Small intestine (tissue), 16 donors: ENCODE measurements at places on chromosomes 3 and 15. TPM values are rescaled to one million over a fixed set of nuclear protein-coding genes. Genes with fewer than 3 reads are reported as not detected.

The CCR1 gene
- 0.45 TPM for polyA plus RNA-seq

DNA sequence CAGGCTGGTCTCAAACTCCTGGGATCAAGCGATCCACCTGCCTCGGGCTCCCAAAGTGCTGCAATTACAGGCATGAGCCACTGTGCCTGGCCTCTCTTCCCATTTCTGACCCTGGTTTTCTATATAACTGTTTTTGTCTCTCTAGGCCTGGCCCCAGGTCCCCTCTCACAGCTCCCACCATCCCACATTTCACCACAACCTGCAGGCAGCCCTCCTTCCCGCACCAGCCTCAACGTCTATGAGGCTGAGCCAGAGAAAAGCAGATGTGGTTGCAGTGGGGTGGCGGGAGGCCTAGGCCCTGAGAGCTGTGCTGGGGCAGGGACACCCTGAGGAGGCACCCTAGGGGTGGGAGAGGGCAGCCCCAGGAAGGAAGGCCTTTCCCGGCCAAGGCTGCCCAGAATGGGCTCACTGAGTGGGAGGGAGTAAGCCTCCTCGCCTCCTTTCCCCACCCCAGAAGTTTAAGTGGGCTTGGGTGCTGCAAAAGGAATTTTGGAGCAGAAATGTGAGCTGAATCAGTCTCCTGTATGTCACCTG lies 99.7 kb downstream of the LSM3 start:
- DNase-seq, result no peak

- no peak for DNase-seq
Measured at GRCh38 chr15:101242160-101242998, 9.5 kb downstream of the CHSY1 start.

GRCh38 chr15:85331655-85332285 lies 48.6 kb upstream of the AKAP13 start:
- DNase-seq, result no peak

- DNase-seq, result no peak
Measured at GRCh38 chr3:98594628-98595324, 1.4 kb upstream of the CPOX start.

DNA sequence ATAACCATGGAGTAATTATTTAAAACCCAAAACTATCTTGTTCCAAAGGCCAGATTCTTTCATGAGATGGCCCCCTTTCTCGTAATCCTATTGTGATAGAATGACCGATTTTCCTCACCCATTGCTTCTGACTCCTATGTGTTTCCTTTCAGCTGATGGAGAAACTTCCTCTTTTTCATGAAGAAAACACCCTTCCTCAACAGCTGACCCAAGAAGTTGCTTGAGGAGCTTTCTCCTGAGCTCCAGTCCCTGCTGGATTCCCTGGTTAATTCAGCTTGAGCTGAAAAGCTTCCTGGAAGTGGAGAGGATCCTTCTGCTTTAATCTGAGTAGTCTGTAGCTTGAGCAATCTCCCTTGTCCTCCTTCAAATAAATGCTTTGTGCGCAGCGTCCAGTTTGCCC lies 75.0 kb downstream of the BFSP2 start:
- no peak for DNase-seq

The GOLGA8G gene
- not detected for polyA plus RNA-seq

The RAD51 gene
- polyA plus RNA-seq, result 8.4 TPM

GRCh38 chr3:178325330-178325729 lies 210.9 kb upstream of the KCNMB2 start:
- DNase-seq, result peak; percentile 39

- no peak for DNase-seq
Measured at GRCh38 chr3:149507491-149508324, 33.2 kb downstream of the TM4SF4 start.

GRCh38 chr3:67685499-67685898 lies 31.1 kb upstream of the SUCLG2 start:
- peak; percentile 20 for DNase-seq

The GMPS gene
- polyA plus RNA-seq, result 8.9 TPM

GRCh38 chr3:133211449-133211848 lies 173.3 kb downstream of the TMEM108 start:
- DNase-seq, result no peak

DNA sequence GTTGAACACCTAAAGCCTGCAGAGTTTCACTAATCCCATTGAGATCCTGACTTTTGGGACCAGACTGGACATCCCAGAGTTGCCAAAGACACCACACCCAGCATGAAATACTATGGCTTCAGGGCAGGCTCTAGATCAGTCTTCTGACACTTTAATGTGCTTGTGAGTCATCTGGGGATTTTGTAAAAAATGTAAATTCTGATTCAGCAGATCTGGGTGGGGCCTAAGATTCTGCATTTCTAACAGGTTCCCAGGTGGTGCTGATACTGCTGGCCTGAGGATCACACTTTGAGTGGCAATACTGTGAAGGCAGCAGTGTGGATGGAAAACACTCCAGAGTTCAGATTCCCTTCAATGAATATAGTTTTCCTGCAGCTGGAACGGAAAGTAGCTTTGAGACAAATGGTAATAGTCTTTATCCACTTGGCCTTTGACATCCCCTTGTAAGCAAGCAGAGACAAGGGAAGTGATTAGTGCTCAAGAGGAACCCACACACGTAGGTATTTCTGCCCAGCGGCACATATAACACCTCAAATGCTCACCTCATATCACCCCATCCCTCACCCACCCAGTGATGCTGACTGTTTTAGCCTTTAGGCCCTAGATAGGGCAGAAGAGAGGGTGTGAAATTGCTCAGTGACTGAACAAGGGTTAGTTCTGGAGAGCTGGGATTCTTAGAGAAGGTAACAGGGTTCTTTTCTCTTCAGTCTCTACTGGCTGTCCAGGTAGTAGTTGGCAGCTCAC lies 51.5 kb upstream of the GSK3B start:
- no peak for DNase-seq

DNA sequence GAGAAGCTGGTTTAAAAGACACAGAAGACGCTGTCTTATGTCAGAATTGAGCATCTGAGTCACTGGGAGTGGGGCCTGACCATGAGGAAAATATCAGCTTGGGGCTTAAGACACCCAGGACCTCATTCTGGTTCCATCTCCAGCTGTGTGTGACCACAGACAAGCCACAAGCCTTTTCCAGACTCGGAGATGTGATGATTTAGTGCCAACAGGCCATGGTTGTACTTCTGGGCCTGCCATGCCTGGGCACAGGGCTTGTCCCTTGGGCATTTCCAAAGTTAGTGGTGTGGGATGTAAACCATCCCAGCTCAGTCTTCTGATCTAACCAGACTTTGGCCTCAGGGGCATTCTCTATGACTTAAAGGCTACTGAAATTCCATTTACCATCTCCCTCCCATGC lies 269.8 kb downstream of the RYR3 start:
- DNase-seq, result no peak

DNA sequence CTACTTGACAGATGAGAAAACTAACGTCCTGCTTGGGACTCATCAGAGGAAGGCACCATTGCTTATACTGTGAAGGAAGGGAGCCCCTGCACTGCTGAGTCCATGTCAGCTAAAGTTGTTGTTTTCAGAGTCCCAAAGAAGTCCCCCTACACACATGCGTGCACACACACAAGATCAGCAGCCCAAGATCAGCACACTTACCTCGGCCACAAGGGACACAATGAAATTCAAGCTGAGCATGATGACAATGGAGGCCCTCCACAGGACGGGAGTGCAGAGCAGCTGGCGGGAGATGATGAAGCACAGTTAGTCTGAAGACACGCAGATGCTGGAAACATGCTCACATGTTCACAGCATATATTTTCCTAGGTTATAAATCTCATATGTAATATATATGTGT lies 28.6 kb upstream of the ATP13A5 start:
- DNase-seq, result no peak

DNA sequence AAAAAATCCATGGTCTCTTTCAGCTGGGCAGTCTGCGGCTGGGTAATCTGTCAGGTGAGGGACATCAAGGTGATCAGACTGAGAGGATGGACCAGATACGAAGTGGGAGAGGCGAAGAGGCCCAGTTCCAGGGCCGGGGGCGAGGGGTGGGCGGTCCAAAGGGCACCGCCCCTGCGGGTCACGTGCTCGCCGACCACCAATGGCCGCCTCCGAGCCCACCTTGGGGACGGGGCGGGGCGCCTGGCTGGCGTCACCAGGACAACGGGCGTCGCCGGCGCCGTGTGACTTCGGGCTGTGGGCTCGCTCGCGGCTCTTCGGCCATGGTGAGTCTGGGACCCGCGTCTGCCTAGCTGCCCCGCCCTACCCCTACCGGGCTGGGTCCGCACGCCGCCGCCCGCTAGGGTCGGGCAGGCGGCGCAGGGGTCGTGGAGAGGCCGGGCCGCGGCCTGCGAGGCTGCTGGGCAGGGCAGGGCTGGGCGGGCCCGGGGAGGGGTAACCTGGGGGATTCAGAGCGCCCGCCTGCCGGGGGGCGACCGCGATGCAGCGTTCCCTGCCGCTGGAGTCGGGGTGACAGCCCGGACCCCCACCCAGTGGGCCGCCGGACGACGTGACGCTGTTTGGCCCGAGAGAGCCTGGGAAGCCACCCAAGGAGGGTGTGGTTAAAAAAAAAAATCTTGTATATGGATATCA lies at the start of gene FBXL2:
Gene FBXL2 (plus strand): TSS at position 250 of the 690 bp plus-strand sequence. CDS start 71 bp downstream, at position 321.
- peak; percentile 92 for DNase-seq

The MINAR1 gene
- polyA plus RNA-seq, result 0.43 TPM

DNA sequence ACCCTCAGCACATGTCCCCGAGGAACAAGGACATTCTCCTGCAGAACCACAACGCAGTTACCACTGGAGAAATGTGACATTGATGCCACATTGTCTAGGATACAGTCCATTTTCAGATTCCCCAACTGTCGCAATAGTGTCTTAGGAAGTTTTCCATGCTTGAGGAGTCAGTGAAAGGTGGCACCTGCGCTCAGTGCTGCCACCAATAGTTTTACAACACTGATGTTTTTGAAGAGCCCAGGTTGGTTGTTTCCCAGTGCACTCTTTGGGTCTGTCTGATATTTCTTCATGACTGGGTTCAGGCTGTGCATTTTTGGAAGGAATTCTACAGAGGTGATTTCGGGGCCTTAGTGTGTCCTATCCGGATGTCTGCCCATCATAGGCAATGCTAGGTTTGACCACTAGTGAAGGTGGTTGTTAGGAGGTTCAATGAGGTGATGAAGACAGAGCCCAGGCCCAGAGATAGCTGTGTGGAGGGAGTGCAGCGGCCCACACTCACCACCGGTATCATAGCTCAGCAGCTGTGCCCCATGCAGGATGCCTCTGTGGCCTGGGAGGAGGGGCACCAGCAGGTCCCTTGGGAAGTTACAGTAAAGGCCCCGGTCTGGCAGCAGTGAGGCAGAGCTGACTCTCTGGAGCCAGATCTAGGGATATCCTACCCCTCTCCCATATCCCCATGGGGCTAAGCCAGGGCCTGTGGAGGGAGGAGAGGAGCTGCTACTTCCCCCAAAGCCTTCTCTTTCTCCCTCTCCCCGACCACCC lies 96.6 kb downstream of the DNAJB8 start:
- no peak for DNase-seq

The TGM4 gene
- polyA plus RNA-seq, result not detected

- DNase-seq, result no peak
Measured at GRCh38 chr3:8838765-8839423, 69.5 kb upstream of the OXTR start.

- DNase-seq, result no peak
Measured at GRCh38 chr3:151169262-151169947, 33.6 kb downstream of the GPR171 start.

The ENTPD3 gene
- not detected for polyA plus RNA-seq

DNA sequence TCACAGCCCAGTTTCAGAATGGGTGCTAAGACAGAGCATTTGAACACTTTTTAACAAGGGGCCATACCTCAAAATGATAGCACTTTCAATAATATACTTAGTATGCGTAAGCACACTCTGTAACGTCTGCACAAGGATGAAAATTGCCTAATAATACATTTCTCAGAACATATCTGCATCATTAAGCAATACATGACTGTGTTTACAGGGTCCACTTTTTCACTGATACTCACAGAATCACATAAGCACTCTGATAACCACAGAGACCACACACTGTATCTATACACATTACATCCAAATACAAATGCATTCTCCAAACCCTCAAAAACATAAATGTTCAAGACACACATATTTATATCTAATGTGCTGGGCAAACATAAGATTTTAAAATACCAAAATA lies 79.8 kb downstream of the NR1I2 start:
- DNase-seq, result no peak

The POPDC2 gene
- polyA plus RNA-seq, result 8.6 TPM

The B3GNT5 gene
- polyA plus RNA-seq, result 42.7 TPM

The XIRP1 gene
- 1.6 TPM for polyA plus RNA-seq

GRCh38 chr3:8627201-8627940 lies 17.2 kb downstream of the SSUH2 start:
- DNase-seq, result no peak

DNA sequence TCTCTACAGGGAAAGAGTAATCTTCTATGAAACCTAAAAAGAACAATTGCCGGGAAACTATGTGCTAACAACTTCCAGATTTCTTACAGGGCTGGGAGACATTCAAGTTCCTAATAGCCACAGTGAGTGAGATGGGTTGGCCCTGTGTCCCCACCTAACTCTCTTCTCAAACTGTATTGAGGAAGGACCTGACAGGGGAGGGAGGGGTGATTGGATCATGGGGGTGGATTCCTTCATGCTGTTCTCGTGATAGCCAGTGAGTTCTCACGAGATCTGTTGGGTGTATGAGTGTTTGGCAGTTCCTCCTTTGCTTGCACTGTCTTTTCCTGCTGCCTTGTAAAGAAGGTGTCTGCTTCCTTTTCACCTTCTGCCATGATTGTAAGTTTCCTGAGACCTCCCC lies 958.7 kb downstream of the AGBL1 start:
- no peak for DNase-seq

The TNNC1 gene
- polyA plus RNA-seq, result 0.79 TPM

The CDHR4 gene
- polyA plus RNA-seq, result not detected

GRCh38 chr3:52222319-52223221 lies 2.9 kb downstream of the TLR9 start:
- DNase-seq, result no peak

GRCh38 chr3:142963234-142963515 lies 299 bp downstream of the PAQR9 start:
- no peak for DNase-seq

The CGGBP1 gene
- 36.9 TPM for polyA plus RNA-seq

The RHOV gene
- polyA plus RNA-seq, result 0.67 TPM

DNA sequence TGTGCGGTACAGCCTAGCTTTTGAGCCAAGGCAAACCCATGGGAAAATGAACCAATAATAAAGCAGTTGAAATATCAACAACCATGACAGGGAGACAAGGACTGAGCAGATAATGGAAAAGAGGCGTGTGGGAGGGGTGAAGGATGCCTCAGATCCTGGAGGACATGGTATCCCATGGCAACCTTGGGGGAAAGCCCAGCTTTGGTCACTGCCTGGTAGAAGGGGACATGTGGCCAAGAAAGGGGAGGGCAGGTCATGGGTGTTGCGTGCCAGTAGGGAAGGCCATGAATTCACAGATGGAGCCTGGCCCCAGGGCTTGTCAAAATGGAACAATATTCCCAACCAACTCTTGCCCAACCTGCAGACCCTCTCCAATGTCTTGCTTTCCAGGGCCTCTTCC lies 140.5 kb upstream of the SMAD3 start:
- DNase-seq, result no peak

DNA sequence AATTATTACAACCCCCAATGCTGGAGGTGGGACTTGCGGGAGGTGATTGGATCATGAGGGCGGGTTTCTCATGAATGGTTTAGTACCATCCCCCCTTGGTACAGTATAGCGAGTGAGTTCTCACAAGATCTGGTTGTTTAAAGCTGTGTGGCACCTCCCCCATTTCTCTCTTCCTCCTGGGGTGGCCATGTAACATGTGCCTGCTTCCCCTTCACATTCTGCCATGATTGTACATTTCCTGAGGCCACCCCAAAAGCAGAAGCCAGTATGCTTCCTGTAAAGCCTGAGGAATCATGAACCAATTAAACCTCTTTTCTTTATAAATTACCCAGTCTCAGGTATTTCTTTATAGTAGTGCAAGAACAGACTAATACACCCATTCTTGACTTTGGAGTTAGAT lies 20.3 kb upstream of the PROK2 start:
- no peak for DNase-seq

- DNase-seq, result no peak
Measured at GRCh38 chr3:18079739-18080138, 337.3 kb upstream of the TBC1D5 start.

The FEZF2 gene
- not detected for polyA plus RNA-seq
